ENCODE measurements at places on chromosomes 13 and 19.

- DNase-seq: no peak
Observed at GRCh38 chr19:31838163-31838815, 489.1 kb upstream of the TSHZ3 start.

DNA sequence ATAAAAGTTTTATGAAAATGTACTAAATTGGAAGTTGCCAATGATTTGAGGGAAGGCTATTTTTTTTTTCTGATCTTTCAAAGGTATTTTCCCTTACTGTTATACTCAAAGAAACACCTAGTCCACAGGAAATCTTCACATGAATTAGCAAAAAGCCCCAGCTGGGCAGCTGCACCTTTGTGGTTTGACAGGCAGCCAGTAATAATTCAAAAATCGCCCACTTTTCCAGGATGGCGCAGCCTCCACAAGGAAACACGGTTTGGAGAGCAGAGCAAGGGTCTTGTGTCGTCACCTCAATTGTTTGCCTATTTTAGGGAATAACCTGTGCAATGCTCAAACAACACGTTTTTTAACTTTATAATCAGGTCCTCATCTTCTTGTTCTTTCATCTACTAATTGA, 324.9 kb upstream of the GPC6 start:
- DNase-seq: no peak

DNA sequence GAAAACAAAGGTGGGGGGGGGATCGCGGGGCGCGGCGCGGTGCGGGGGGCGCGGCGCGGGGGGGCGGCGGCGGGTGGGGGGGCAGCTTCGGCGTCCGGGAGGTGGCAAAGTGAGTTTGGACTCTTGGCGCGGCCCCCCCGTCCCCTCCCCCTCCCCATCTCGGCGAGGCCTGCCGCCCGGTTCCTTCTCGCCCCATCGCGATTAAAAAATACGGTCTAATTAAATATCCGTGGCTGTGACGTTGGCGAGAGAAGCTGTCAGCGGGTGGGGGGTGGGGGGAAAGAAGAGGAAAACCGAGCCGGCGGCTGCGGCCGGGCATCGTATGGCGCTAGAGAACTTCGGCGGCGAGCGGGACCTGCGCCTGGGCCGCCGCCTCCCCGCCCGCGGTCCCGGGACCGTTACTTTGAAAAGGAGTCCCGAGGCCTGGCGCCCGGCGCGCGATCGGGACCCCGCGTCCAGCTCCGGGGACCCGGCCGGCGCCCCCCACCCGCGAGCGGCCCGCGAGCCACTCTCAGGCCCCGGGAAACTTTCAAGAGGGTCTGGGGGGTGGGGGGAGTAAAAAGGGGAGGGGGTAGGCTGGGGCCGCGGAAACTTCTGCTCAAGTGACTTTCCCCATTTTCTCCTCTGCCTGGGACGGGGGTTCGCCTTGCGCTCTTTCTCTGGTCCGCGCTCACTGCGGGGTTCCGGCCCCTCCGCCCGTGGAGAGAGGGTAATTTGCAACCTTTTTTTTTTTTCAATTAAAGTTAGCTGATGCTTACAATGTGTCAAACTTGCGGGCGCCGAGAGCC, 146.3 kb upstream of the ZNF536 start:
- DNase-seq: no peak

DNA sequence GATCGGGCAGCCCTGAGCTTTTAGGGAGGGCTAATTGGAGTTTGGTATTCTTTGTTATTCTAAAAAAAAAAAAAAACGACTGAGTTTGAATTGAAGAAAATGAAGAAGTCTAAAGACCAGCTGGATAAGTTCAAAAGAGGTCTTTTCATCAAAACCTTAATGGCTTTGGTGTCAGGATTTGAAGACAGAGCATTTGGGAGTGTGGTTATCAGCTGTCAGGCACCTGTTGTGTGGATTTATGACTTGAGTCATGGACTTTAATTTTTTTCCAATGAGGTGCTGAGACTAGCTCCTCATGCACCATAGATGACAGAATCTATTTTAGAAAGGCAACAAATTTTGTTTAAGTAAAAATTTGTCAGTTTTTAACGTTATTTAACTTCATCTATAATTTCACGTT, 72.5 kb downstream of the FREM2 start:
- no peak for DNase-seq

DNA sequence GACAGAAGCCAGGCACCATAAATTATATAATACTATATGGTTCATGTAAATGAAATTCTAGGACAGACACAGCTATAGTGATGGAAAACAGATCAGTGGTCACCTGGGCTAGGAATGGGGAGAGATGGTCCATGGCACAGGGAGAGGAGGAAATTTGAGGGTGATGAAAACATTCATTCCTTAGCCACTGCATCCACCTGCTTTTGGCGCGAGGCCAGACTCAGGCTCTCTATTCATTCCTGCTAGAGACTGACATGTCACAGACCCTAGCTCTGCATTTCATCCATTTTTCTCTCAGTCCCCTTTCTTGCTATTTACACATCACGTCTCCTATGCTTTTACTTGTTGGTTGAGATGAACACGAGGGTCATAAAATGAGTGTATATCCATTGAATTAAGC, 628.3 kb upstream of the SLC10A2 start:
- no peak for DNase-seq

DNA sequence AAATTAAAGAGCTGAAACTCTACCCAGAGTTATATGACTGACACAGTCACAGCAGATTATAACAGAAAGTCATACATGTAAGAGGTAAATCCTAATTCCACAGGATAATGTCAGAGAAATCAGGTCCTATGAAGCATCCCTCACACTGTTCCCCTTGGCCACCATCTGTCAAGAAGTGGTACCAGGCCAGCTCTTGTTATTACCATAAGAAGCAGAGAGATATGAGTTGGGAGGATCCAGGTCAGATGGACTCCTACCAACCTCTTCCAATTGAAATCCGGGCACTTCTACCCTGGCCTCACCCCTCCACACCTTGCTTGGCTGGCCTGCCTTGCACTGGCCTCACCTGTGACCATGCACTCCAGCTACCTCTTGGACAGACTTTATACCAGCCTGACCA, 353.2 kb downstream of the DNAJC15 start:
- no peak for DNase-seq

- no peak for DNase-seq
Observed at GRCh38 chr13:109575821-109576220, 210.6 kb downstream of the IRS2 start.

GRCh38 chr13:92362717-92363116, 863.9 kb upstream of the GPC6 start:
- no peak for DNase-seq

DNA sequence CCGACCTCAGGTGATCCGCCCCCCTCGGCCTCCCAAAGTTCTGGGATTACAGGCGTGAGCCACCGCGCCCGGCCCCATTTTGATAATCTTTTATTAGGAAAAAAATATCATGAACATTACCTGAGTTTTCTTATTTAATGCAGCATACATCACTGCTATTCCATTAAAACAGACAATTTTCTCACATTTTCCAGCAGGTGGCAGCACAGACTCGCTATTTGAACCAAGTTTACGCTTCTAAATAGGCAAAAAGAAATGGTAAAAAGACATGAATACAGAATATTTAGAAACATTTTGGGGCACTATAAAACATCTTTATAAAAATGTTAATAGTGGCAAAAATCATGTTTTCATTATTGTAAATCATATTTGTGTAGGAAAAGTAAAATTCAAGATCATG, 903.1 kb downstream of the SLITRK6 start:
- DNase-seq: peak; percentile 19

- no peak for DNase-seq
Observed at GRCh38 chr13:60679928-60680694, 283.1 kb downstream of the TDRD3 start.

DNA sequence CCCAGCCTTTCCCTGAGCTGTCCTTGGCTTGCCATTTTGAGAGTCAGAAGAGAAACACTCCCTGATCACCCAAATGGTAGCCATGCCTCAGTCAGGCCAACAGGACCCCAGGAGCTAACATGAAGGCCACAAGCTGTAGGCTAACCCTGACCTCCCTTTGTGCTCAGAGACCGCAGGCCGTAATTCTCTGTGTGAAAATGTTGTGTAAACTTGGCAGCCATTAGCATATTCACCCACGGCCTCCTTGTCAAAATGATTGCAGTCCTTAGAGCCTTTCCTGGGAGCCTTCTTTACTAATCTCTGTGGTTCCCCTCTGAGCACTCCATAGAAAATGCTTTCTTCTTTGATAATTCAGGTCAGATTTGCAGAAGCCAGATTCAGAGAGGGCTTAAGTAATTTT, 418.9 kb downstream of the COG6 start:
- DNase-seq: no peak

- peak; percentile 78 for DNase-seq
Observed at GRCh38 chr19:10769533-10770491, 51.9 kb downstream of the DNM2 start.

GRCh38 chr13:97440598-97441170, 6.7 kb downstream of the RAP2A start:
- no peak for DNase-seq

- no peak for DNase-seq
Observed at GRCh38 chr19:5559804-5560133, 8.0 kb downstream of the TINCR start.

DNA sequence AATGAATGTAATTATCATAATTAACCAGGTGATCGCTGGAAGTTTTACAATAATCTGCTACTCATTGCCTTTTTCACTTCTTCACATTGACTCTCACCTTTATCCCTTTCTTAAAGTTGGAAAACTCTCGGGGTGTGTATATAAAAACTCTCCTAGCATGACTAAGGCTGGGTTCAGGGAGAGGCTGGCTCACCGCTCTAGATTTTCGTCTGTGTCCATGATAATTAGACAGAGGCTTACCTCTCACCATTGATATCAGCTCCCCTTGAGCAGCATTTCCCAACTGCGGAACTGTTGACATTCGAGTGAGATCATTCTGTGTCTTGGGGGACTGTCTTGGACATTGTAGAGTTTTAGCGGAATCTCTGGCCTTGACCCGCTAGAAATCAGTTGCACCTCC, 39.4 kb downstream of the NFIX start:
- DNase-seq: no peak

GRCh38 chr19:46696866-46697203, 20.1 kb downstream of the PRKD2 start:
- no peak for DNase-seq

DNA sequence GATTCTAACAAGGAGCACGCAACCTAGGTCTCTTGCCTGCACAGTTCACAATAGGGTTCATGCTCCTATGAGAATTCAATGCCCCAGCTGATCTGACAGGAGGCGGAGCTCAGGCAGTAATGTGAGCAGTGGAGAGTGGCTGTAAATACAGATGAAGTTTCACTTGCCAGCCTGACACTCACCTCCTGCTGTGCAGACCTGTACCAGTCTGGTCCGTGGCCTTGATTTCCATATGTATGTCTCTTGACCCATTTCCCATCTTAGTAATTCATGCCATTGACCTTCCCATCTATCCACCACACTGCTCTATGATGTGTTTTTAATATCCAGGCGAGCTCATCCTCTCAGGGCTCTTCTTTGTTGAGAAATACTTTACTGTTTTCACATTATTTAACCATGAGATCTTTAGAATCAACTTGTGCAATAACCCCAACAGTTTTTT, 95.2 kb downstream of the LRCH1 start:
- DNase-seq: peak; percentile 20

DNA sequence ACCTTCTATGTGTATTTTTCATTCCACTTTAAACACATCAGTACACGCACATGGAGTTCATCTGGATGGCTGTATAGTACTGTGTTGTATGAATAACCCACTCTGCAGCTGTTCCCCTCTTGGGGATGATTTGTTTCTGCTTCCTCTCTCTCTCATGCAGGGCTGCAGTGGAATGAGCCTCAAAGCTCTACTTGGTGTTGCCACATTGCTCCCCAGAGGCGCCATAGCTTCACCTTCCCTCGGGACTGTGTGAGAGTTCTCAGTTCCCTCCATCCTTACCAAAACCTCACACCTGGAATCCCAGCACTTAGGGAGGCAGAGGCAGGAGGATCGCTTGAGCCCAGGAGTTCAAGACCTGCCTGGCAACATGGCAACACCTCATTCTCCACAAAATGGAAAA, 28.4 kb upstream of the GPR183 start:
- no peak for DNase-seq

DNA sequence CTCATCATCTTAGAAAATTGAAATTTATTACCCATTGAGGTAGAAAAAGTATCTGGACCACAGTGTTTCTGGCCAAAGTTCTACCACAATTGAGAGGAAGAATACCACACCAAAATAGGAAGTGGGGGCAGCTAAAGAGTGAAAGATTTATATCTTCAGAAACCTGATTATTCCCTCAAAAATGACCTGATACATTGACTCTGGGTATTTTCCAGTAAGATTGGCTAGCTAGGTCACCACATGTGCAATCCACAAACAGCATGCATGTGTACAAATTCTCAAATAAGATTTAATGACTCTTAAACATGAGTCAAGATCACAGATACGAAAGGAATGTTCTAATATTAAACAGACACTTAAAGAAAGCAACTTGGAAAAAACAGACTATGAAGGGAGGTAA, 1516.2 kb upstream of the PCDH20 start:
- no peak for DNase-seq

GRCh38 chr13:79222427-79223205, 183.4 kb downstream of the RBM26 start:
- DNase-seq: no peak

- no peak for DNase-seq
Observed at GRCh38 chr19:34793565-34793964, 20.6 kb upstream of the ZNF599 start.

- no peak for DNase-seq
Observed at GRCh38 chr19:16566161-16566560, 6.1 kb downstream of the SLC35E1 start.

DNA sequence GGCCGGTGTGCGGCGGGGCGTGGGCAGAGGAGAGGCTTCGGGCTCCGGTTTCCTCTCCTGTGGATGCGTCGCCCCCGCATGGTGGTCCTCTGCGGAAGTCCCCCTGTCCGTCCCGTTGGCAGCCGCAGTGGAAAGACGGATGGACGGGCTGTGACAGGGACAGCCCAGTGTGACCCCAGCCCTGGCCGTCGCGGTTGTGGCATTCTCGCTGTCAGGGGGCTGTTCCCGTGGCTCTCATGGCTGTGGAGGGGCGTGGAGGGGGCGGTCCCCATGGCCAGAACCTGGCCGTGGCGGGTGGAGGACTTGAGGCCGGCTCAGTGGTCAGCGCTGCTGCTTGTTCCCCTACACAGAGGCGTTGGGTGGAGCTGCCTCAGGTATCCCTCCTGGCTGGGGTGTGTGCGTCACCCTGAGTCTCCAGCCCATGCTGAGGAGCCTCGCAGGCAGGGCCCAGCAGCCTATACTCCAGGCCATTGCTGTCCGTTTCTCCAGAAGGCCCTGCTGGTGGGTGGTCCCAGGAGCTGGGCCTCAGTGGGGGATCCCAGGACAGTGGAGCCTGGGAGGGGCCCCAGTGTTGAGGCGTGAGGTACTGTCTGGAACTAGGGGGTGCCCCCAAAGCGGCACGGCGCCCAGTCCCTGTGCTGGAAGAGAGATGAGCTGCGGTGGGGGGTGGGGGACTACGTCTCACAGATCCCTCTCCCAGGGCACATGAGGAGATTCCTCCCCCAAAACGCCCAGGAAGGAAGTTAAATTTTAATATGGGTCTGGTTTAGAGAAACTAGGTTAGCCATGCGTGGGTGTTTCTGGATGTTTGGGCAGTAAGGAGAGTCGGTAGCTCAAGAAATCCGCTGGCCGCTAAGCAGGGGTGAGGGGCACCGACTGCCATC, 20.3 kb downstream of the CSNK1G2 start:
- DNase-seq: no peak

GRCh38 chr19:49205114-49205513, 47.5 kb downstream of the TRPM4 start:
- no peak for DNase-seq

GRCh38 chr19:54560881-54561385, 12.7 kb upstream of the LILRA2 start:
- no peak for DNase-seq
